Activated T-cell treated with anti-CD3 and anti-CD28 coated beads, Interleukin-2, amount 50 U/mL, for 24 hours (primary cell): ENCODE measurements at places on chromosomes 11 and 22.

- DNase-seq: peak; percentile 73
These were observed at the start of the genes C11orf21 and TSPAN32 for GRCh38 chr11:2301631-2302305. Gene C11orf21 (minus strand): TSS chr11:2301918. CDS start chr11:2301808, 110 bp downstream. Gene TSPAN32 (plus strand): TSS chr11:2302013. CDS start chr11:2302150, 137 bp downstream.

DNA sequence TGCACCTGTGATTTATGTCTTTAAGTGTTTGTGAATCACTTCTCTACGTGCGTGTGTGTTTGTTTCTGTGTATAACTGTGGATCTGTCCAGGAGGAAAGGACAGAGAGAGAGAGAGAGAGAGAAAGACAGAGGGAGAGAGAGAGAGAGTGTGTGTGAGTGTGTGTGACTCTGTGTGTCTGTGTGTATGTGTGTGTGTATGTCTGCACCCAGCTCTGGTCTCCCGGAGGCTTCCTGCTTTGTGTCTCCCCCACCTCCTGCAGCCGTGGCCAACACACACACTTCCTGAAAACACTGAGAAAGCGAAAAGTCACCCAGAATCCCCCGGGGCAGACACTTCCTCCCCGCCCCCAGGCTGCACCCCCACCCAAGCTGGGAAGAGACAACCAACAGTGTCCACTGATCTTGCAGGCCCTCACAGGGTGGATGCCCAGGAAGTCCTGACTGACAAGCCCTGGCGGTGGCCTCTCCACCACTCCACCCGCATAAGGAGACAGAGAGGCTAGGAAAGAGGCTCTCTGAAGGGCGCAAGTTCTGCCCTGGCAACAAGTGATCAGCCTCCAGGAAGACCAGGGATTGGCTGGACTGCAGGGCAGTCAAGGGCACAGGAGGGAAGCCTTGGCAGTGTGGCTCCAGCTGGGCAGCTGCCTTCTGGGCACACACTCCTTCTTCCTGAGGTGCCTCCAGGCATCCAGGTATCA, 30.0 kb downstream of the ARAP1 start:
- peak; percentile 91 for DNase-seq

- DNase-seq: no peak
These were observed 52.1 kb upstream of the SHANK2 start for GRCh38 chr11:71304491-71304890.

- DNase-seq: no peak
These were observed 7.2 kb downstream of the BPIFC start for GRCh38 chr22:32457031-32457430.

GRCh38 chr11:111939836-111940604, 2.9 kb downstream of the DIXDC1 start:
- no peak for DNase-seq

DNA sequence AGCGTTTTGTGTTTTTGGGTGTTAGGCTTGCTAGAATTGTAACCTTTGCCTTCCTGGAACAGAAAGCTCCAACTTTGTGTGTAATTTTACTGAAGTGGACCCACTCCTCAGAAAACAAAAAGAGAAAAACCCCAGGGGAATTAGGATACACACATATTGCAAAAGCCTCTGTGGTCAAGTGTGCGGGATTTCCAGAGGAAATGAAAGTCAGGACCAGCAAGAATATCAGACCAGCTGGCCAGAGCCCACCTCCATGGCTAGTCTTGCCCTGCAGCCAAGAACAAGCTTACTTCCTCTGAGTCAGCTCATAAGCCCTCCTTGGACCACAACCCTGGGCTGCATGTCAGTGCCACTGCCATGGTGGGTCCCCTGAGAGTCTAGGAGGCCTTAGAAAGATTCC, 37.0 kb upstream of the FTH1 start:
- no peak for DNase-seq

- DNase-seq: no peak
These were observed 596.8 kb upstream of the CNTN5 start for GRCh38 chr11:98423933-98424332.

DNA sequence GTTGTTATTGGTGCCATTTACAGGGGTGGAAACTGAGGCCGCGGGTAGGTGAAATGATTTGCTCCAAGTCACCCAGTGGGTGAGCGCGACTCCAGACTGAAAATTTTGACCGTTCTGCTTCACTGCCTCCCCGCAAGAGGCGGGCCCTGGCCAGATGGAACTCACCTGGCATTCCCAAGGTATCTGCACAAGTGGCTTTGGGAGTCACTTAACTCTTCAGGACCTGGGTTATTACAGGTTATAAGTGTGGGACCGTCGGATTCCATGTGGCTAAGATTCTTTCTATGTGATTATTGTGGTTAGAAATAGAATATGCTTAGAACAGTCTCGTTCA, 598 bp downstream of the CABIN1 start:
- DNase-seq: no peak

- DNase-seq: no peak
These were observed 1.2 kb downstream of the TUBA8 start for GRCh38 chr22:18111759-18112330.

DNA sequence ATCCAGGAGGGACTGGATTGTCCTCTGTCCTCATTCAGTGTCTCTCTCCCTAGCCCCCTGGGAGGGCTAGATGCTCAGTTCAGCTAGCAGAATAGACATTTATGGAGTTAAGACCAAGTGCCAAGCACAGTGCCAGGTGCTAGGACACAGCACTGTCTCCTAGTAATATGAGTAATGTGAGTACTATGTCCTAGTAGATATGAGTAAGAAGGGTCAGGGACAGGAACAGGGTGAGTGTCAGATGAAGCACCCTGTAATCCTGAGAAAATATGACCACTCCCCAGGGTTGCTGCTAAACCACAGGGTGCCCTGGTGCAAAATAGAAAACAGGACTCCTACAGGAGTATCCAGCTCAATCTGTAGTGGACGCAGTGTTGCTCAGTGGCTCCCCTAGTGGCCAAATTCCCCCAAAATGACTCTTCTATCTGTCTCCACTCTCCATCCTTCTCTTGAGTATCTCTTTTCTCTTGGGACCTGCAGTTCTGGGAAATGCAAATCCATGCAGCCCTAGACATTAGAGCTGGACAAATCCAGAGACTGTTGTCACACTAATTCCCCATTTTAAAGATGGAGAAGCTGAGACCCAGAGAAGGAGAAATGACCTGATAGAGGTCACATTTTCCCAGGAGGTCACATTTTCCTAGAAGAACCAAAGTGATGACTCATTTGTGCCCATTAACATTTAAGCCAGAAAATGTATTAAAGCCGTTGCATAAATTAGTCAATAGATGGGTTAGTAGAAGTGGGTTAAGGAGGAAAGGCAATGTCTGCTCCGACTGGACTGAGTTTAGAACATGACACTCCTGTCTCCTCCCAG, 214.3 kb downstream of the NXPE2 start:
- DNase-seq: no peak

GRCh38 chr22:39173787-39174497, 21.5 kb upstream of the CBX7 start:
- DNase-seq: peak; percentile 53

- no peak for DNase-seq
These were observed 88.3 kb upstream of the CRTAM start for GRCh38 chr11:122750049-122750448.

GRCh38 chr11:279966-280705, 1.9 kb downstream of the NLRP6 start:
- peak; percentile 66 for DNase-seq

GRCh38 chr22:36233796-36234195, 5.5 kb downstream of the APOL2 start:
- DNase-seq: no peak

GRCh38 chr22:50712341-50713007, 25.5 kb upstream of the ACR start:
- no peak for DNase-seq

DNA sequence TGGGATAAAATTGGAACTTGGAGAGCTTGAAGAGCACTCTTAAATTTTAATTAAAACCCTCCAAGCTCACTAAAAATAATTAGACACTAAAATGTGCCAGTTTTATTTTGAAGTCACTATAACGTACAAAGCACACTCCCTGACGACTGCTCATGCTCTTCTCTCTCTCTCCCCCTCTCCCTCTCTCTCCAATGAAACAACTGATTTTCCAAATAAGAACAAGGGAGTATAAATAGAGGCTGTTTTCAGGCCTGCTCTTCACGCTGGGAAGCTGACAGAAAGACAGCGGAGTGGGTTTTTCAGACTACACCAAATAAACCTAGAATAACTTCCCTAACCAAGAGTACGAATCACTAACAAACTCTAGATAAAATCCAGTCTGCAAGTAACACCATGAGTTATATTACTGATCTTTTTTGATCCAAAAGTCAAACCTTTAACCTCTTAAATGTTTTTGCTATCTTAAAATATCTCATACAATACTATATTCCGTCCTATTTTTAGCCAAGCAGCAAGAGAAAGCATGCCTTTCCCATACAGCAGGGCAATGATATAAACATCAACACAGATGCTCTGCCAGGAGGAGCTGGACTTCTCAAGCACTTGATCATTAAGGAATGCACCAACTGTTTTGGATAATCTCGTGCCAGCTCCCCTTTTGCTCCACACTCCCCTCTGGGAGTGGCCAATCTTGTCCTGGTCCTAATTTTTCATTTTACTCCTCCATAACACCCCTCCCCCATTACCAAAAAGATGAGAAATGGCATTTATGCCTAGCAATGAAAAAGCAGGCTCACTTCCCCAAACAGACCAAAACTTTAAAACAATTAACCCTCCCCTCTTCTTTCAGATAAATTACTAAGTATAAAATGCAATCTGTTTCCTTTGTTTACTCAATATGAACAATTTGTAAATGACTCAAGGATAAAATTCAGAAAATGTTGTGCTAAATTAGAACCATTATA, 116.9 kb downstream of the SOX6 start:
- no peak for DNase-seq

GRCh38 chr11:77035580-77035979, 1.4 kb downstream of the B3GNT6 start:
- DNase-seq: no peak

- DNase-seq: no peak
These were observed 84.8 kb downstream of the KCNQ1 start for GRCh38 chr11:2529636-2530035.

- DNase-seq: no peak
These were observed 45.2 kb downstream of the NECTIN1 start for GRCh38 chr11:119683783-119684182.

DNA sequence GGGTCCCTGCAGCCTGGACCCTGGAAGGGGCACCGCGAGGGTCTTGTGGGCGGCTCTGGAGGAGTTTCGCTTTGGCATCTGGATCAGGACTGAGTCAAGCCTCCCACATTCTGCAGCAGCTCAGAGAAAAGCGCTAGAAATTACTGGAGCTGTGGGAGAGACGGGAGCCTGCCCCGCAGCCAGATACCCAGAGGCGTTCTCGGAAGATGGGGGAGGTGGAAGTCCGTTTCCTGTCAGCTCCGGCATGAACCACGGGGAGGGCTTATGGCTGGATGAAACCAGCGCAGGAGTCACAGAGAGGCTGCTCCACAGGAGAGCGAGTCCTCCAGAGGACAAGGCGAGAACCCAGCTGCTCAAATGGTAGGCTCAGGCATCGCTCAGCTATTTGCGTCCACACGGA, 379.3 kb downstream of the OPCML start:
- DNase-seq: no peak

- no peak for DNase-seq
These were observed 7.8 kb downstream of the TUBA8 start for GRCh38 chr22:18118345-18118915.

GRCh38 chr11:108235633-108236032, 12.8 kb downstream of the ATM start:
- no peak for DNase-seq

GRCh38 chr11:11476499-11476898, 123.4 kb upstream of the CSNK2A3 start:
- no peak for DNase-seq

GRCh38 chr11:118612378-118612777, 5.0 kb downstream of the PHLDB1 start:
- no peak for DNase-seq

GRCh38 chr11:35234460-35235156, 95.6 kb downstream of the CD44 start:
- DNase-seq: no peak

DNA sequence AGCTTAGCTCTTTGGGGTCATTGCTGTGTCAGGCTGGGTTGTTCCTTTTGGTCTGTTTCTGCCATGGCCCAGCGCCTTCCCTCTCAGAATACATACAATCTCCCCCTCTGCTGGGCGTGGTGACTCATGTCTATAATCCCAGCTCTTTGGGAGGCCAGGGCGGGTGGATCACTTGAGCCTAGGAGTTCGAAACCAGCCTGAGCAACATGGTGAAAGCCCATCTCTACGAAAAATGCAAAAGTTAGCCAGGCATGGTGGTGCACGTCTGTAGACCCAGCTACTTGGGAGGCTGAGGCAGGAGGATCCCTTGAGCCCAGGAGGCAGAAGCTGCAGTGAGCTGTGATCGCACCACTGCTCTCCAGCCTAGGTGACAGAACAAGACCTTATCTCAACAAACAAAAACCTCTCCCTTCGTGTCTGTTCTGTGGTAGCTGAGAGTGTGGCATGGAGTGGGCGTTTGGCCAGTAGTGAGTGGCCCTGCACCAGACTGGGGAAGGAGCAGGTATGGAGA, 46.7 kb upstream of the RAB1B start:
- no peak for DNase-seq

DNA sequence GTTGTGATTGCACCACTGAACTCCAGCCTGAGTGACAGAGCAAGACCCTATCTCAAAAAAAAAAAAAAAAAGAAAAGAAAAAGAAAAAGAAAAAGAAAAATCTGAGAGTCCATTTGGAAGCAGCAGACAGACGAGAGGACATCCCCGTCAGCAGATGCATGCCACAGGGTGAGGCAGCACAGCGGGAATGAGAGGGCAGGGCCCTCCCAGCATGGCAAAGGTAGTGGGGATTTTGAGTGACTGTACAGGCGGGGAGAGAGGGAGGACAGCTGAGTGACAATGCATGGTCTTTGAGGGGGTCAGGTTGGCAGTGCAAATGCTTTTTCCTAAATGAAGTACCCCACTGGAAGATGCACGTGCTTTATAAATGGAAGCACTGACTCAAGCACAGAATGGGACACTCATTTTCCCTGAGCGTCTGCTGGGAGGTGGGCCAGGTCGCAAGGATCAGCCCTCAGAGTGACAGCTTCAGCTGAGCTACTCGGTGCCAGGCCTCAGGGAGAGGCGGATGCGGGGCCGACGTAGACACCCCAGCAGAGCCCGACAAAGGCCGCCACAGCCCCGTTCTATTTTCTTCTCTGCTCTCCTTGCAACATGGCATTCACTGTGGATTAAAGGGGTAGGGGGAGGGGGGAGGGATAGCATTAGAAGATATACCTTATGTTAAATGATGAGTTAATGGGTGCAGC, 113.5 kb downstream of the SHANK2 start:
- no peak for DNase-seq

GRCh38 chr11:75539459-75540334, 14.0 kb upstream of the GDPD5 start:
- no peak for DNase-seq

GRCh38 chr11:92866679-92867282, 102.7 kb upstream of the MTNR1B start:
- no peak for DNase-seq

- no peak for DNase-seq
These were observed 210.8 kb downstream of the PGR start for GRCh38 chr11:100918551-100919500.

DNA sequence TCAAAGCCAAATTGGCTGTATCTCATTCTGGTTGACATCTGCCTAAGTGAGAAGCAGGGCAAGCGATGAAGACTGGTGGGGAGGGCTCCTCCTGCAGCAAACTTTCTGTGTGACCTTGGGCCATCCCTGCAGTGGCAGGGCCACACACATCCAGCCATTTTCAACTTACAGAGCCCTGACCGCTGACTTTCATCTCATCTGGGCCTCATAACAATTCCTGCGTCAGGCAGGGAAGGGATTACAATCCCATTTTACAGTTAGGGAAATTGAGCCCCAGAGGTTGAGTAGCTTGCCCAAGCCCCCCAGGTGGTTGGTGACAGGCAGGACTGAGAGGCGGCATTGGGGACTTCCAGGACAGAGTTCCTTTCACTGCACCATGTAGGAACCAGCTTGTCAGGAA, 21.9 kb downstream of the TPBGL start:
- peak; percentile 25 for DNase-seq

- no peak for DNase-seq
These were observed 49.8 kb upstream of the SCUBE2 start for GRCh38 chr11:9141186-9141585.
